ENCODE measurements at places on chromosomes 7 and 10. TPM values are rescaled to one million over a fixed set of nuclear protein-coding genes. Genes with fewer than 3 reads are reported as not detected.

DNA sequence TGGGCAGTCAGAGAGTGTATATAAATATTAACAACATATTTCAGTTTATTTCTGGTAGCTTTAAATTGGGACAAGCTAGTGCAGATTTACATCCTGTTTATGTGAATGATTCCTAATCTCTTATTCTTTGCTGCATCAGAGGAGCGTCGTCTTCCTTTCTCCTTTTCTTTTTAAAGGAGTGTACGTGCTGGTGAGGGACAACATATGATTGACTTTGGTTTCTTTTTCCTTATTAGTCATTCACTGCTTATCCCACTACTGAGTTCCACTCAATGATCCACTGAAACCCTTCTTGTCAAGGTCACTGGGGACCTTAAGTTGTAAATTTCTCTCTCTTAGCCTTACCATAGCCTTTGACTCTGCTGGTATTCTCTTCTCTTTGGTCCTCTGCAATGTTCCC lies 116.3 kb downstream of the EXOC4 start:
- DNase-seq: no peak

DNA sequence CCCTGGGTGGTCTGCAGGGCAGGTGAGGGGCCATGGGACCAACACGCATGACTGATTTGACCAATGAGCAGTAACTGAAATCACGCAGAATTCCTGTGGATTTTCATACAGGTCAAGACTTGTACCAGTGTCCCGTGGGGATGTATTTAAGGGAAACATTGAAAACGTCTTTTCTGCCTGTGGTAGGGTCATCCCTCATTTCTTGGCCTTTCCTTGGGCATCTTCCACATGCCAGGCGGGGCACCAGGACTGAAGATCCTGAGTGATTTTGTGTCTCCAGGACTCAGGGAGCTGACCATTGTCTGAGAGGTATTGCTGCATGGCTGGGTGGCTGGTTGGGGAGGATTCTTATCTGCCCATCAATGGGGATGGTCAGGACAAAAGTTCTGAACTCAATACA lies 289.0 kb downstream of the GLRX3 start:
- DNase-seq: peak; percentile 74

DNA sequence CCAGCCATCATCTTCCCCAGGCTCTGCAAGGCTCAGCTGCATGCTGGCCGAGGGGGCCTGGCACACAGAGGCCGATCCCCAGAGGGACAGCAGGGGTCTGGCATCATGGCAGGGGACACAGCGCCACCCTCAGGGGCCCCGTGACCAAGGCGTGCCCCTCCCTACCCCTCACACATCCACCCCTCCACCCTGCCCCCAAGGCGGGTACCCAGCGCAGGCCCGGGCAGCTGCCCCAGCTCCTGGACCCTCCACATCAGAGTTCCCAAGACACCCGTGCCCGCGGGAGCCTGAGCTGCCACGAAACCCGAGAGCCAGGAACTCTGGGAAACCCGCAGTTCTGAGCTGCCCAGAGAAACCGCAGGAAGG lies 46.5 kb upstream of the TNRC18 start:
- DNase-seq: no peak

GRCh38 chr7:81611040-81611439 lies 158.8 kb downstream of the HGF start:
- no peak for DNase-seq

The EBLN1 gene
- total RNA-seq: not detected

The ARMH3 gene
- 26.5 TPM for total RNA-seq

The ASB15 gene
- not detected for total RNA-seq
